ENCODE measurements at places on chromosomes 3 and 15. TPM values are rescaled to one million over a fixed set of nuclear protein-coding genes. Genes with fewer than 3 reads are reported as not detected.

Gene BFSP2
- not detected for total RNA-seq

Gene CCR8
- total RNA-seq, result 0.16 TPM

Gene CIB2
- 5.6 TPM for total RNA-seq

DNA sequence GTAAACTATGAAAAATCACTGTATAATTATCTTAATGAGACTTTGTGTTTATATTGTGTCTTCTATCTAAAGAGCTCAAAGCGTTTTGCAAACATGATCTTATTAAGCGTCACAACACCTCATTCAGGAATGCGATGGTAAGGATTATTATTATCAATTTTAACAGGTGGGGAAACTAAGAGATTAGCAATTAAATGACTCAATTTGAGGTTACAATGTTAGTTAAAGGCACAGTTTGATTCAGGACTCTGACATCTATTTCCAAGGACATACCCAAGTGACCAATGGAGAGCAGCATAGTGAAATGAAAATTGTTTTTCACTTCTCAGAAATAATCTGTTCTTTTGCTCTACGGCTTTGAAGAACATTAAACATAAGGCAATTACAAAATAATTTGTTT lies 74.6 kb downstream of the FMN1 start:
- ATAC-seq, result no peak

Measured in esophagus mucosa (tissue), 1 donor.